ENCODE measurements at places on chromosomes 13 and 19.

GRCh38 chr13:27678306-27679040 is 56.8 kb downstream of the POLR1D start:
- DNase-seq, result peak; percentile 44

GRCh38 chr13:112616586-112617362 is 28.8 kb upstream of the TUBGCP3 start:
- DNase-seq, result no peak

- DNase-seq, result no peak
Measured at GRCh38 chr13:45707516-45708100, 5.5 kb downstream of the CBY2 start.

DNA sequence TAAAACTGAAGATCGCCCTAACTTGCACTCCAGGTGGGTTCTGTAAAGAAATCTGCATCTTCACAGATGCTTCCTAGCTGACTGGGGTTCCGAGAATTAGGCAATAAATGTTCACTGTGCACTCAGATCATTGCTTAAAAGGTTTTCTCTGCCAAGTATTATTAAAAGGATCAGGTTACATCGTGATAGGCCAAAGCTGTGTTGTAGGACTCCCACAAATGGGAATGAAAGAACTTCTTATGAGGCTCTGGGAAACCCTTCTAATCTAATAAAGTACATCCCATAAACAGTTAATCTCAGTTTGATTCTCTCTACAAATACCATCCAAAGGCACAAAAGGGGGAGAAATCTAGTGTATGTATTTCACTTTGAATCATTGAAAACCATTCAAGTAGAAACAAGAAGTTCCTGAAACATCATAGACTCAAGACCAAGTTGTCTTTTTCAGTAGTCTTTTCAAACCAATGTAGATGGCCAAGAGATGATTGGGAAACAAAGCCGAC is 7.1 kb upstream of the POU4F1 start:
- DNase-seq, result no peak

DNA sequence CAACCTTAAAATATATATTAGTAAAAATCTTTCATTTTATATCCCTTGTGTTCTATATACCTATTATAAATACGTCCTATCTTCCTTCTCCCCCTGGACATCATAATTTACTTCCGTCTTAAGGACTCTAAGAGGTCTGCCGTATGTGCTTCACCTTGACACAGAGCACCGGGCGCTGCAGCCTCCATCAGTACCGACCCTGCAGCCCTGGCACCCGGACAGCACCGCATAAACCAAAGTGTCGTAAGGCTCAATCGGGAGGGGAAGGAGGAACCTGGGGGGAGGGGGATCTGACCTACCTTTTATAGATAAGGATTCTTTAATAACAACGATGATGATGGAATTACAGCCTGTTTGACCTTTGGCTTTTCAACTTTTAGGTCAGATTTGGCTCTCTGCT is 44.0 kb downstream of the EFNB2 start:
- DNase-seq, result no peak

GRCh38 chr13:89748716-89749115 is 1598.8 kb upstream of the MIR17HG start:
- DNase-seq, result no peak

DNA sequence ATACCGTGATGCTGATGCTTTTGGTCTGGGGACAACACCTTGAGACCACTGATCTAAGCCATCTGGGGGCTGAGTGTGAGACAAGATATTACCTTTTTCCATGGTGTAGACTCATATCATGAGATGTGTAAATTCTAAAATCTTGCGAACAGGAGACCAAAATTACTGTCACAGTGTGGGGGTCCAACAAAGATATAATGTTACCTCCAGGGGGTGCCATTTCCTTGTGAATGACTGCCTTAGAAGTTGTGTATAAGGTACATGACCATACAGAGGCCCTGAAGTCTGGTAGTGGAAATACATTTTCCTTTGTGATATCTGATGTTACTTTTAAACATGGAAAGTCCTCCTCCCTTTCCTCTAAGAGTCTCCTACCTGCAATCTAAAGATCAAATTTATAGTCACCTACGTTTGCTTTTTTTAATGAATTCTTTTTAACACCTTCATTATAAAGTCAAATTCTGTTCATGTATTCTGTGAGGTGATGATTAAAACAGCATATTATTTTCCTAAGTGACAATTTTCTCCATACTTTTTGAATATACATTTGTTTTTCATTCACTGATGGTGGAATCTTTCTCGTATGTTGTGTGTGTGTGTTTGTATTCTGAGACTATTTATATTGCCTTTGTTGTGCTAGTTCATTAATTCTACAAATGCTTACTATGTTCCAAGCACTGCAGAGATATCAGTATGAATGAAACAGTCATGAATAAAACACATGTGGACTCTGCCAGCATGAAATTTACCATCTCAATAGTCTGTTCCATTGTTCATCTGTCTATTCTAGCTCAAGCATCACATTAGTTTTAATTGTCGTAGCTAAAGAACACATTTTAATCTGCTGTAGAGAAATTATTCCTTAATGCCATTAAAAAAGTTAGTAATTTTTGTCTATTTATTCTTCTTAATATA is 113.7 kb downstream of the RFC3 start:
- DNase-seq, result no peak

- no peak for DNase-seq
Measured at GRCh38 chr19:38812841-38813320, at the start of gene LGALS4. TSS of gene LGALS4 (minus strand) at chr19:38812945. CDS start at chr19:38812886, 59 bp downstream.

GRCh38 chr19:57512845-57513244 is 13.1 kb downstream of the ZNF773 start:
- DNase-seq, result no peak

DNA sequence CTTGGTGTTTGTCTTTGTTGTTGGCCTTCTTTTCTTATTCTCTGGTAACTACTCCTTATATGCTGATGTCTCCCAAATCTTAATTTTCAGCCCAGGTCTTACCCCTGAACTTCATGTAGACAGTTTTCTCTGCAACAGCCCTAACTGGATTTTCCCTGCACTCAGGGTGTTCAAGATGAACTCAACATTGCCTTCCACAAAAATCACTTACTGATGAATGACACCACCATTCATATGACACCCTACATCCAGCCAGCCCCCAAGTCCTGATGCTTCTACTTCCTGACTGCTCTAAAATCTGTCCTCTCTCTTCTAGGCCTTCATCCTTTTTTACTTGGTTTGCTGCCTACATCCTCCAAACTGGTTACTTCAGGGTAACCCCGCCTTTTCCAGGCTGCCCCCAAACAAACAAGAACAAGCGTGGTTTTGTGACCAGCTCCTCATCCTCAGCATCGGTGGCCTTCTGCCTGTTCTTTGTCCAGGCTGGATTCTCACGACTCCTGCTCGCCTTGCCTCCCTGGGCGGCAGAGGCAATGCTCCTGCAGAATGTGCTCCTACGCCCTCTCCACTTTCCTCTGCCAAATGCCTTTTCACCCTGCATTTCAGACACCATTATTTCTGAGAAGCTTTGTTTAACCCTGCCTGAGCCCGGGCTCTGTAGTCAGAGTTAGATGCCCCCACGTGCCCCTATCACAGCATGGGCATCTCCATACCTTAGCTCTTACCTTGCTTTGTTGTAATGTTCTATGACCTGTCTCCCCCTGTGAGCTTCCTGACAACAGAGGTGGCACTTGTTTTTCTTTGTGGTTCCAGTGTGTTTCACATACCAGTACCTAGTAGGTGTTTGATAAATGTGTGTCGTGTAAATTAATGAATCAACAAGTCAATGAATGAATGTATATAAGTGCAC is 61.8 kb downstream of the WDFY2 start:
- DNase-seq, result no peak

- DNase-seq, result no peak
Measured at GRCh38 chr19:52428937-52429336, at the start of gene ZNF534. TSS of gene ZNF534 (plus strand) at chr19:52429148. CDS start at chr19:52431475, 2,327 bp downstream.

DNA sequence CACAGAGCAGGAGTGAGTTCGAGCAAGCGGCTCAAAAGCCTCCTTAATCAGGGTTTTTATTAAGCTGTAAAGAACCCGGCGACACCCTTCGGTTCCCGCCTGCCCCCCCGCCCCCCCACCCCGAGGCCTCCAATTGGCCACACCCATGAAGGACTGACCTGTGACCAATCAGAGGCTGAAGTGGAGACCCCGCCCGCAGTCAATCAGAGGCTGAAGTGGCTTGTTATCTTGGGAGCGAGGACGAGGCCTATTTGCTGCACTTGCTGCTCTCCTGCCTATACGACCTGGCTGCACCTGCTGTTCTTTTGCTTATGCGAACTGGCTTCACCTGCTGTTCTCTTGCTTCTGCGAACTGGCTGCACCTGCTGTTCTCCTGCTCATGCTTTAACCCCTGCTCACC is 844.9 kb downstream of the OLFM4 start:
- DNase-seq, result no peak

DNA sequence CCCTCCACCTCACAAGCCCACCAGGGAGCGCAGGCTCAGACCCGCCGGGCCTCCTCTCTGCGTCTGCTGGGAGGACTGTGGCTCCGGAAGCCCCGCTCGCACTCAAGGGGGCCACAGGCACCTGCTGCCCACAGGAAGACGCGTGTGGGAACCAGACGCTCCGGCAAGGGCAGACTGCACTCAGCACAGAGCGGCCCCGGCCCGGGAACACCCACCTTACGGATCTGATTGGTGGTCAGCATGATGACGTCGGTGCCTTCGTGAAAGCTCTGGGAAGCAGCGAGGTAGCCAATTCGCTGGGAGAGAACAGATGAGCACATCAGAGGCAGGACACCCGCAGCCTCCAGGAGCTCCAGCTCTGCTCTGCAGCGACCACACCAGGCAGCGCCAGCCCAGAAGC is 14.6 kb downstream of the AP3D1 start:
- DNase-seq, result no peak

DNA sequence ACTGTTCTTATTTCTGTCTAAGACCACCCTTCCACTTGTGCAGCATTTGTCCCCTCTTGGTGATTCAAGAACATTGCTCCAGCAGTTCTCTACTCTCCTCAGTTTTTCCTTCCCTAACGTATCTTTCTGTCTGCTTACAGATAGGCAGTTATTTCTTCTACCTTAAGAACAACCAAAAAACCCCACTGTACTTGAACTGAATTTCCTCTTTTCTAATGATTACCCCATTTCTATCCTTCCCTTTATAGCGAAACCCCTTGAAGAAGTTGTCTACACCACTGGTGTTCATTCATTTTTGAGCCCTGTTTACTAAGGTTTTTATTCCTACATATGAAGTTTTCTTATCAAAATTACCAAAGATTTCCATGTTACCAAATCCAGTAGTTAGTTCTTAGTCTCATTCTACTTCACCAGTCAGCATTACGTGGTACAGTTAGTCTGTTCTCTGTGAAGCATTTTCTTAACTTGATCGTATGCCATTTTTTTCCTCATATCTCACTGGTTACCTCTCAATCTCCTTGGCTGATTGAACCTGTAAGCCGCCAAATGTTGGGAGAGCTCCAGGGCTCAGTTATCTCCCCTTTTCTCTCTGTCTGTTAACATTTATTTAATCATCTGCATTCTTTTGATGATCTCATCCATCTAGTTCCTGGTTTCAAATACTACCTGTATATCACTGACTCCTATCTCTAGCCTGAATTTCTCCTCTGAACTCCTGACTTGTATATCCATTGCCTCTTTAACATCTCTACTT is 9.0 kb downstream of the LSM14A start:
- no peak for DNase-seq

DNA sequence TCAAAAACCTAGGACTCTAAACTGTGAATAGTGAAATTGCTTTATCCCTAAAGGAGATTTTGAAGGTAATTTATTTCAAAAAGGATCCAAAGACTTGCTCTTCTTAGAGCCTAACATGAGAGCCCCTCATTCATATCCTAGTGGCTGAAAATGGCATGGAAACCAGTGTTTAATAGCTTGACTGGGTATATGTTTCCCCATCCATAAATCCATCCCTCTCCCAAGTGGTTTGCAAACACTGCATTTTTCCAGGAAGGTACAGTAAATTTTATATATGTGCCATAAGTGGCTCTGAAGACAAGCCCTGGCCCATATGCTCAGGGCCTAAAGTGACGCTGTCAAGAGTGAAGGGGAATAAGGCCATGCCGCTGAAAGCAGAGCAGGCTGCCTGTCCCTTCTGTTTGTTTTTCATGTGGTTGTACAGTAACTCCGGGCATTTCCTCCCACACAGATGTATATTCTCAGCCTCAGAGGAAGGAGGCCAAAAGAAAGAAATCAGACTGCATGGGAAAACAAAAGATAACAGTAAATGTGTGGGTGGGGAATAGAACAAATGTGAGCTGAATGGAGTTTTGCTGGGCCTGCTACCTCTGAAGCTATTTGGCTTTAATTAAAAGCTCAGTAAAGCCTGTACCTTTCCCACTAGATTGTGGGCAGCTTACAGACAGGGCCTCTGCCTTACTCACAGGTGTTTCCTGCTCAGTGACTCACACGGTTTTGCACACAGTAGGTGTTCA is 181.9 kb downstream of the PCDH9 start:
- no peak for DNase-seq

GRCh38 chr13:51318015-51318414 is 21.5 kb upstream of the SERPINE3 start:
- no peak for DNase-seq

- DNase-seq, result no peak
Measured at GRCh38 chr13:75869981-75870380, 233.9 kb downstream of the LMO7 start.

DNA sequence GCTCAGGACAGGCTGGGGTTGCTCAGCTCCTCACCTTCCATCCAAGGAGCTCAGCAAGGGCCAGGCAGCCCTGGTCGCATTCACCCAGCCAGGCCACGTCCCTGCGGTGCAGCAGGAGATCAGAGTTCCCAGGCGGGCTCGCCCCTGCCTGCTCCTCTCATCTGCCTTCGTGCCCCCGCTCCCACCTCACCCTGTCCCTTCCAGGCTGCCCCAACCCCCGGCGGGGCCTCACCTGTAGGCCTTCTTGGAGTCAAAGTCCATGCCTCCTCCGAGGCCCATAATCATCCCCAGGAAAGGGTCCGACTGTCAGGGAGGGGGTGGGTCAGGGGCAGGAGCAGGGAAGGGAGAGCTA is 1.3 kb upstream of the RINL start:
- DNase-seq, result no peak

GRCh38 chr19:16070366-16070990 is 5.8 kb upstream of the TPM4 start:
- peak; percentile 81 for DNase-seq

DNA sequence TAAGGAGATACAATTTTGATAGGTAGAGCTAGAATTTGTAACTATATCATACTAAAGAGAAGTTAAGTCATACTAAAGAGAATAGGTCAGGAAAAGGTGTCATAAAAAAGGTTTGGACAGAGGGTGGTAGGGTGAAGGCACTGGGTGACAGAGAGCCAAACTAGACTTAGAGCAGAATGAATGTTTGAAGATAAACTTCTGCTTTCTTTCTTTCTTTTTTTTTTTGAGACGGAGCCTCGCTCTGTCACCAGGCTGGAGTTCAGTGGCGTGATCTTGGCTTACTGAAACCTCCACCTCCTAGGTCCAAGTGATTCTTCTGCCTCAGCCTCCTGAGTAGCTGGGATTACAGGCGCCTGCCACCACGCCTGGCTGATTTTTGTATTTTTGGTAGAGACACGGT is 44.1 kb downstream of the TM9SF2 start:
- DNase-seq, result no peak

GRCh38 chr13:47258384-47258783 is 361.5 kb upstream of the HTR2A start:
- DNase-seq, result no peak

- DNase-seq, result no peak
Measured at GRCh38 chr19:10625762-10626138, 397 bp downstream of the SLC44A2 start.

- DNase-seq, result no peak
Measured at GRCh38 chr19:56403261-56403660, 871 bp upstream of the ZNF583 start.
